ENCODE measurements at places on chromosomes 4 and X. TPM values are rescaled to one million over a fixed set of nuclear protein-coding genes. Genes with fewer than 3 reads are reported as not detected.

- H3K27ac ChIP-seq = no peak within 1 kb of the TSS
- peak within 1 kb of the TSS; percentile 68 for H3K4me3 ChIP-seq
- peaks cover 3% of the 10 kb centered on the region for H3K36me3 ChIP-seq
- H3K4me1 ChIP-seq = peaks cover 6% of the 10 kb centered on the region
- H3K27me3 ChIP-seq = peaks cover 16% of the 10 kb centered on the region
Observed at GRCh38 chr4:118034053-118034785, at the start of gene NDST3. TSS of gene NDST3 (plus strand) at chr4:118034486. CDS start at chr4:118053911, 19,425 bp downstream.

- no peak overlapping the region for H3K27ac ChIP-seq
- peaks cover 12% of the 10 kb centered on the region for H3K27me3 ChIP-seq
- DNase-seq = no peak
Observed at GRCh38 chr4:7956934-7957656, 17.4 kb upstream of the AFAP1 start.

DNA sequence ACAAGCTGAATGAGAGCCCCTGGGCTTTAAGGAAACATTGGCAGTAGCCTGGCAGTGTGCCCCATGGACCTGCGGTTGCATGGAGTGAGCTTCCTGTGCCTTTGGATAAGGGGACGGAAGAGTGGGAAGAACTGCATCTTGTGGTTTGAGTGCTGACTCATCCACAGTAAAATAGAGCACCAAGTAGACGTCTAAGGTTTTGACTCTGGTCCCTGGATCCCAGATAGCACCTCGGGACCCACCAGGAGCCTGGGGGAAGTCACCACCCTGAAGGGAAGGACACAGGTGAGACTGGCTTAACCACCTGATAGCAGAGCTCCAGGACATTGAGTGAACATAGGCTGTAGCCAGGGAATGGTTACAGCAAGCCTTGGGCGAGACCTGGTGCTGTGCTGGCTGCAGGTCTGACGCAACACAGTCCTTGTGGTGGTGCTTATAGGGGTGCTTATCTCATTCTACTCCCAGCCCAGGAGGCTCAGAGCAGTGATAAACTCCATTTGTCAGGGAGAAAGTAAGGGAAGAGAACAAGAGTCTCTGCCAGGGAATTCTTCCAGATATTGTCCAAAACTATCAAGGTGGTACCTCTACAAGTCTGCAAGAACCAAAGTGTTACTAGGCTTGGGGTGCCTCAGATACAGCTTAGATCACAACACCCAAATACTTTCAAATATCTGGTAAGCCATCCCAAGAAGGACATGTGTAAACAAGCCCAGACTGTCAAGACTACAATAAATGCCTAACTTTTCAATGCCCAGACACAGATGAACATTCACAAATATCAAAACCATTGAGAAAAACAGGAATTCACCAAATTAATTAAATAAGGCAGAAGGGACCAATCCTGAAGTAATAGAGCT lies 123.6 kb upstream of the TET2 start:
- H3K27me3 ChIP-seq = peaks cover 18% of the 10 kb centered on the region
- no peak for DNase-seq
- H3K4me1 ChIP-seq = no peaks in the 10 kb centered on the region
- H3K4me3 ChIP-seq = no peak overlapping the region
- H3K36me3 ChIP-seq = peaks cover 3% of the 10 kb centered on the region
- H3K27ac ChIP-seq = no peak overlapping the region

- no peak overlapping the region for H3K4me3 ChIP-seq
- H3K27ac ChIP-seq = no peak overlapping the region
Observed at GRCh38 chr4:29805245-29805644, 914.9 kb upstream of the PCDH7 start.

OCIAD1 gene
- 147 TPM for total RNA-seq

DNA sequence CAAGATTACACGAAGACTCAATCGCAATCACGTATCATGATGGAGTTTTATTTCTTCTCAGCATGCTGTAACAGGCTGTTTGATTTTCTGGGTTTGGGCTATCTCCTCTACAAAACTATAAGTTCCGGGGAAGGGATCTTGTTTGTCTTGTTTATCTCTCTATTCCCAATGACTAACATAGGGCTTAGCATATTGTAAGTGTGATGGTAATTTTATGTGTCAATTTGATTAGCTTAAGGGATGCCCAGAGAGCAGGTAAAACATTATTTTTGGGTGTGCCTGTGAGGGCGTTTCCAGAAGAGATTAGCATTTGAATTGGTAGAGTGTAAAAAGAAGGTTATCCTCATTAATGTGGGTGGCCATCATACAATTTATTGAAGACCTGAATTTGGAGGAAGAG lies 32.8 kb upstream of the C1GALT1C1 start:
- no peaks in the 10 kb centered on the region for H3K36me3 ChIP-seq
- H3K4me3 ChIP-seq = no peak overlapping the region
- H3K27ac ChIP-seq = no peak overlapping the region

GRCh38 chr4:85368240-85368639 lies 106.7 kb upstream of the ARHGAP24 start:
- no peaks in the 10 kb centered on the region for H3K36me3 ChIP-seq
- H3K4me1 ChIP-seq = no peaks in the 10 kb centered on the region
- DNase-seq = no peak
- no peak overlapping the region for H3K27ac ChIP-seq
- no peak overlapping the region for H3K4me3 ChIP-seq

XAGE2 gene
- not detected for total RNA-seq

- peaks cover 5% of the 10 kb centered on the region for H3K27me3 ChIP-seq
- DNase-seq = peak; percentile 69
- H3K36me3 ChIP-seq = no peaks in the 10 kb centered on the region
- H3K4me3 ChIP-seq = peak overlapping the region; percentile 89
Observed at GRCh38 chrX:153723351-153724251, 586 bp downstream of the BCAP31 start.

- H3K4me1 ChIP-seq = no peaks in the 10 kb centered on the region
- no peak overlapping the region for H3K27ac ChIP-seq
- H3K36me3 ChIP-seq = no peaks in the 10 kb centered on the region
- H3K4me3 ChIP-seq = no peak overlapping the region
- peaks cover 12% of the 10 kb centered on the region for H3K27me3 ChIP-seq
Observed at GRCh38 chrX:46803140-46803539, 33.7 kb upstream of the RP2 start.

- peak overlapping the region; percentile 38 for H3K27ac ChIP-seq
- H3K36me3 ChIP-seq = peaks cover 9% of the 10 kb centered on the region
- DNase-seq = no peak
- no peaks in the 10 kb centered on the region for H3K4me1 ChIP-seq
- no peak overlapping the region for H3K4me3 ChIP-seq
Observed at GRCh38 chrX:106973433-106974149, 26.4 kb downstream of the MORC4 start.

GRCh38 chr4:45033676-45034419 lies 307.5 kb upstream of the GNPDA2 start:
- no peaks in the 10 kb centered on the region for H3K27me3 ChIP-seq
- no peaks in the 10 kb centered on the region for H3K36me3 ChIP-seq
- no peak overlapping the region for H3K27ac ChIP-seq
- no peaks in the 10 kb centered on the region for H3K4me1 ChIP-seq
- H3K4me3 ChIP-seq = no peak overlapping the region

TMPRSS11D gene
- not detected for total RNA-seq

DNA sequence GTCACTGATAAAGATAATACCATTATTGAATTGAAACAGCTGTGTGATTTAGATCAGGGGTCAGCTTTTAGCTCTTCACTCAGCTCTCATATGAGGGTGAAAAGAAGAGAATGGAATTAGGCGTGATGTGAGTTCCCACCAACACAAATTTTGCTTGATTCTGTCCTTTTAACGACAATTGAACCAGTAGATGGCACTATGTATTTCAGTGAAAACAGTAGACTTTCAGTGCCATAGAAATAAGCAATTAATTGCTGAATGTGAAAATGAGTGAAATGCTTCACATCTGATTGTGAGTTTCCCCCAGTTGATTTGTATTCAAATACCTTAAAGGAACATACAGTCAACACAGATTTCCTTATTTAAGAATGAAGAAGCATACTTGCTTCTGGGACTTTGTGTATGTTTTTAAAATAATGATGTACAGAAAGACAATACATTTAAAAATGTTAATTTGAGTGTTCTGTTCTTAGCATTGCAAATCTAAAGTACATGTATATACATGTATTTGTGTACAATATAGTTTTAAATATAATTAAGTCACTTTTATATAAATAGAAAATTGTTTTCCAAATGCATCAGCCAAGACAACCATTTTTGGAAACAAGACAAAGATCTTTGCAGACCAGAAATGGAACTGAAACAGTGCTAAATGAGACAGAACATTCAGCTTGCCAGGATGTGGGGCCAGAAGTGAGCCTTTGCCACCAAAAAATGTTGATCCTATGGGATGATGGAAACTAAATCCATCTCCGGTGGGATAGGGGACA lies 178.8 kb downstream of the SNCA start:
- H3K27me3 ChIP-seq = no peaks in the 10 kb centered on the region
- no peaks in the 10 kb centered on the region for H3K36me3 ChIP-seq
- H3K27ac ChIP-seq = no peak overlapping the region
- H3K4me1 ChIP-seq = no peaks in the 10 kb centered on the region

- no peak for DNase-seq
- H3K4me1 ChIP-seq = peaks cover 14% of the 10 kb centered on the region
- H3K27ac ChIP-seq = no peak overlapping the region
- H3K4me3 ChIP-seq = peak overlapping the region; percentile 68
Observed at GRCh38 chrX:108439961-108440696, 491 bp downstream of the COL4A5 start.

C1QTNF7 gene
- total RNA-seq = not detected

ARMCX6 gene
- total RNA-seq = 68.5 TPM

F8A2 gene
- not detected for total RNA-seq

DMD gene
- 4.6 TPM for total RNA-seq

DNA sequence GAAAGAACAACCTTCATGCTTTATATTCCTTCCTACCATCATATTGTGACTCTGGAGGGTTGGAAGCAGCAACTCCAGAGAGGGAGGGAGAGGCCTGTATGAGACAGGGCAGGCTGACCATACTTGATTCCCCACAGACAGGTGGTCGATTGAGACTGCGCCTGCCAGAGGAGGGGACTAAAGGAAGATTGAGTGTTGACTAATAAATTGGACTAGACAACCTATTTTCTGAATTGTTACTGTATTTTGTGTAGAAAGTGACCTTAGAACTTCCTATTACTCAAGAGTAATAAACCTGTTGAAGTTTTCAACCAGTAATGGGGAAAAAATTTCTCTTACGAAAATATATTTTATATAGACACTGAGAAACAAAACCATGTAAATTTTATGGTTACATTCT lies 301.5 kb downstream of the INPP4B start:
- DNase-seq = no peak
- peak overlapping the region; percentile 31 for H3K4me3 ChIP-seq
- H3K27ac ChIP-seq = no peak overlapping the region
- H3K4me1 ChIP-seq = peaks cover 38% of the 10 kb centered on the region
- H3K27me3 ChIP-seq = no peaks in the 10 kb centered on the region

DNA sequence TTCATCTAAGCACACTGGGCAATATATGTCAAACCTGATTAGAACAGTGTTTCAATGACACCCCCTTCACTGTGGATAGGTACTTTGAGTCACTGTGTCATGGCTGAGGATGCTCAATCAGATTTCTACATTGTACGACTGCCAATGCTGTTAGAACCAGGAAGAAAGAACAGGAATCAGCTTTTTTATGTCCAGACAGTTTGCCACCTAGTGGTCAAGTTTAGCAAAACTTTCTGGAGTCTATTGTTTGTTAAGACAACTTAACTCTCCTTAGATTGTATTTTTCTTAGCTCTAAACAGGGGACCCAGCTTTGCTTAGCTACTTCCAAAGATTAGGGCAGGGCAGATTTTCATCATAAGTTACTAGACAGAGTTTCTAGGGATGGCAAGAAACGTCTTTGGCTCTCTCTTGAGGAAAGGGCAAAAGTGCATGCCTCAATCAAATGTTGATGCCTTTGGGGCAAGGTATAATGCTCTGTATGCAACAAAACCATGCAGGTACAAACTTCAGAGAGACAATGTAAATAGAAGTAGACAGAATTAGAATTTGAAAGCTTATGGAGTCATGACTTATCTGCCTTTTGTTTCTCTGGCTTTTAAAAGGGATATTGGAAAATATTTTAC lies 40.5 kb upstream of the BMP3 start:
- H3K4me3 ChIP-seq = no peak overlapping the region
- H3K27me3 ChIP-seq = peaks cover 6% of the 10 kb centered on the region
- H3K4me1 ChIP-seq = no peaks in the 10 kb centered on the region
- DNase-seq = peak; percentile 10
- no peak overlapping the region for H3K27ac ChIP-seq

DNA sequence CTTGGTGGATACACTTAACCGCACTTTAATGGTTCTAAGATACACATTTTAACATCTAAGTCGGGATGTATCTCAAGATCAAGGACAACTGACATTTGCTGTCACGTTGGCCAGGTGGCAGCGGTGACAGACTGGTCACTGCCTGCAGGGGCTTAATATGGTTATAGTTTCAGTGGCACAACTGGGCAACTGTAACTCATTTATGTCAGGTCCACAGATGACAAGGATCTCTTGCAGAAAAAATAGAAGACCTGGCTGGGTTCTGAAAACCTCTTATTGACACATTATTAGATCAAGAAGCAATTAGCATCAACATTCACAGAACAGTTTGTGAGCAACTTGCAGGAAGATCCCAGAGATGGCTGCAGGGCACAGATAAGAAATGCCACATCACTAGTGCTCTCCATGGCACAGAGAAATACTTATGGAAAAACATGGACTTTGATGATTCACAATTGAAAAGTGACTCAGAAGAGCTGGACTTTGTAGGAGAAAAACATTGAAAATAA lies 99.6 kb upstream of the SORBS2 start:
- H3K4me3 ChIP-seq = no peak overlapping the region
- H3K4me1 ChIP-seq = no peaks in the 10 kb centered on the region
- H3K27ac ChIP-seq = no peak overlapping the region
- no peak for DNase-seq
- H3K27me3 ChIP-seq = no peaks in the 10 kb centered on the region

TRMT44 gene
- 26.7 TPM for total RNA-seq

DNA sequence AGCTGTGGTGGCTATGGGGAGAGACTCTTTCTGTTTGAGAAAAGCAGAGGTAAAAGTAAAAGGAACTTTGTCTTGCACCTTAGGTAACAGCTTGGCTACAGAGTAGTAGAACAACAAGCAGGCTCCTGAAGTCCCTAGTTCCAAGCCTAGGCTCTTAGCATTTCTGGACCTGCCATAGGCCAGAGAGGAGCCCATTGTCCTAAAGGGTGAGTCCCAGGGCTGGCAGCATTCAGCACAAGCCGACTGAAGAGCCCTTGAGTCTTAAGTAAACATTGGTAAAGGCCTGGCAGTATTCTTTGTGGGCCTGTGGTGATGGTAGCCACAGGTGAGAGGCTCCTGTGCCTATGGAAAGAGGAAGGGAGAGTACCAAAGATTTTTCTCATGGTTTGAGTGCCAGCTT lies 38.2 kb downstream of the CSN3 start:
- H3K27me3 ChIP-seq = no peaks in the 10 kb centered on the region
- no peak overlapping the region for H3K4me3 ChIP-seq
- no peak for DNase-seq
- H3K27ac ChIP-seq = no peak overlapping the region

RS1 gene
- total RNA-seq = not detected

FANCB gene
- 16.0 TPM for total RNA-seq
